ENCODE measurements at places on chromosomes 11 and 22. TPM values are rescaled to one million over a fixed set of nuclear protein-coding genes. Genes with fewer than 3 reads are reported as not detected.

MYH9 gene
- 973 TPM for total RNA-seq

- no peak for DNase-seq
Measured at GRCh38 chr11:9259981-9260837, 4.9 kb downstream of the DENND5A start.

DNA sequence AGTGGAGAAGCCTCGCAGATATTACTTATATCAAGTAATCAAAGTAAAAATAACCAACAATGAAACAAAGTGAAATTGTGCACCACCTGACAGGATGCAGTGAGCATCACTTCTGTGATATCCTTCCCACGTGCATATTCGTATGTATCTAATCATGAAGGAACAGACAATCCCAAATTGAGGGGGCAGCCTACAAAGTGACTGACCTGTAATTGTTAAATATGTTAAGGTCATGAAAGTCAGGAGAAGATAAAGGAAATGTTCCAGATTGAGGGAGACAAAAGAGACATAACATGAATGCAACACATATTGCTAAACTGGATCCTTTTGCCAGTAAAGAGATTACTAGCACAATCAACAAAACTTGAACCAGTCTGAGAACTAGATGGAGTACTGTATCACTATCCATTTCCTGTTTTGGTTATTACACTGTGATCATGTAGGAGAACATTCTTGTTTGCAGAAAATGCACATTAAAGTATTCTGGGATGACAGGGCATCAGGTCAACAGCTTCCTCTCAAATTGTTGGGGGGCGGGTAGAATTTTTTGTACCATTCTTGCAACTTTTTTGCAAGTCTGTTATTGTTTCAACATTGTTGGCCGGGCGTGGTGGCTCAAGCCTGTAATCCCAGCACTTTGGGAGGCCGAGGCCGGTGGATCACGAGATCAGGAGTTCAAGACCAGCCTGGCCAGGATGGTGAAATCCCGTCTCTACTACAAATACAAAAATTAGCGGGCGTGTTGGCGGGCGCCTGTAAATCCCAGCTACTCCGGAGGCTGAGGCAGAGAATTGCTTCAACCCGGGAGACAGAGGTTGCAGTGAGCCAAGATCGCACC lies 2.0 kb downstream of the SBF2 start:
- no peak for DNase-seq

DNA sequence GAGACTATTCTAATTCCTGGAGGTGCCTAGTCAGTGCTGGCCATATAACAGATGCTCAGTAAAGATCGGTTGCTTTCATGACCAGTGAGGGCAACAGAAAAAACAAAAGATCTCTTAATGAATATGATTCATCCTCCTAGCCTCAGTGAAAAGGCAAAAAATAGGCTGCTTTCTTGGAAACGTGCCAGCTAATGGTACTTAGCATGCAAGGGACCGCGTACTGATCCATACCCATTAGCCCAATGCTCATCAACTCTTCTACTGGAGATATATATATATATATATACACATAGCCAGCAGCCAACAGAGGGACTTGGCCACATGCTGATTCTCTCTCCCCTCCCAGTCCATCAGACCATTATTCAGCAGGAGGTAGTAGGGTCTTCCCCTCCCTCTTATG lies 320.4 kb downstream of the KIRREL3 start:
- no peak for DNase-seq

Data from sciatic nerve (tissue), 2 donors.